ENCODE measurements at places on chromosomes 1 and 21. TPM values are rescaled to one million over a fixed set of nuclear protein-coding genes. Genes with fewer than 3 reads are reported as not detected.

CRNN gene
- not detected for total RNA-seq

DNA sequence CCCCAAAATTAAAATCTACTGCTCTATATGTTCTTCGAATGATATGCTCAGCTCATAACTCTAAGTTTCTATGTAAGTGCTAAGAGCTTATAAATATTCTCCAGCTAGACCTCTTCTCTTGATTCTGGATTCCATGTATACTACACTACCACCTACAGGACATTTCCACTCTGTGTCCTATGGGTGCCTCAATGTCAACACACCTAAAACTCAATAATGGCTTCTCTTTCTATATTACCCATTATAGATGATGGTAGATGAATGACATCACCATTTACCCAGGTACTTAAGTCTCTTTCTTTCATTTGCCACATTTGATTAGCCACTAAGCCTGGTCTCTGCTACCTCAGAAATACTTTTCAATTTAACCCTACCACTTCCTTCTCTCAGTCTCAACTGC lies 41.3 kb downstream of the TBX19 start:
- no peak overlapping the region for H3K4me3 ChIP-seq
- H3K36me3 ChIP-seq: peaks cover 23% of the 10 kb centered on the region
- H3K4me1 ChIP-seq: no peaks in the 10 kb centered on the region
- no peak overlapping the region for H3K27ac ChIP-seq

TBX19 gene
- 3.1 TPM for total RNA-seq

OR2AK2 gene
- total RNA-seq: not detected

B3GALT6 gene
- 21.4 TPM for total RNA-seq

GUCA2B gene
- total RNA-seq: not detected

GRCh38 chr1:32900956-32901822 lies at the start of gene TMEM54:
Gene TMEM54 (minus strand): TSS chr1:32901389. CDS start chr1:32901238, 151 bp downstream.
- peaks cover 41% of the 10 kb centered on the region for H3K27me3 ChIP-seq
- DNase-seq: no peak
- H3K27ac ChIP-seq: no peak within 1 kb of the TSS
- H3K36me3 ChIP-seq: peaks cover 8% of the 10 kb centered on the region
- H3K4me1 ChIP-seq: peaks cover 8% of the 10 kb centered on the region

GRCh38 chr1:84103197-84103992 lies 40.7 kb upstream of the PRKACB start:
- no peaks in the 10 kb centered on the region for H3K36me3 ChIP-seq

- H3K4me3 ChIP-seq: no peak overlapping the region
- H3K36me3 ChIP-seq: no peaks in the 10 kb centered on the region
- H3K4me1 ChIP-seq: peaks cover 39% of the 10 kb centered on the region
- no peaks in the 10 kb centered on the region for H3K27me3 ChIP-seq
- H3K27ac ChIP-seq: peak overlapping the region; percentile 65
These were observed 36.7 kb downstream of the MEF2D start for GRCh38 chr1:156463874-156464273.

DENND1B gene
- 10.5 TPM for total RNA-seq

- DNase-seq: no peak
- H3K36me3 ChIP-seq: no peaks in the 10 kb centered on the region
- peaks cover 6% of the 10 kb centered on the region for H3K27me3 ChIP-seq
- H3K27ac ChIP-seq: no peak overlapping the region
- H3K4me1 ChIP-seq: no peaks in the 10 kb centered on the region
- no peak overlapping the region for H3K4me3 ChIP-seq
These were observed 20.8 kb downstream of the GRHL3 start for GRCh38 chr1:24339996-24340395.

- H3K36me3 ChIP-seq: peaks cover 2% of the 10 kb centered on the region
- H3K4me3 ChIP-seq: no peak overlapping the region
- no peak overlapping the region for H3K27ac ChIP-seq
These were observed 11.0 kb upstream of the CDK18 start for GRCh38 chr1:205493241-205494085.

- no peak overlapping the region for H3K4me3 ChIP-seq
- no peak overlapping the region for H3K27ac ChIP-seq
- H3K4me1 ChIP-seq: peaks cover 12% of the 10 kb centered on the region
These were observed 13.2 kb upstream of the CSF1 start for GRCh38 chr1:109897259-109897955.

DNA sequence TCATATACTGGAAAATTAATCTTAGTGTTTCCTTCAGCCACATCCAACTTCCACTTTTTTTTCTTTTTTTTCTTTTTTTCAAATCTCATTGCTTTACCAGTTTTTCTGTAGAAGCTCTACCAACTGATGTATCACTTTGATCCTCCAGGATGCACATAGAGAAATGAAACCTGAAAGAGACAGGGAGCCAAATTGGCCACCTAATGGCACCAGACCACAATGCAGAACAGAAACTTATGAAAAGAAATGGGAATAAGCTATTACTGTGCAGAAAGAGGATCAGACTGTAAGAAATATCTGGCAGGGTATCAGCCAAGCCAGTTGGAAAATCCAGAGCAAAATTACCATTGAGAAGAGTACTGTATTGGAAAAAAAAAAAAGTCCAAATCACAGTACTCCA lies 1514.2 kb downstream of the MRPL39 start:
- no peaks in the 10 kb centered on the region for H3K4me1 ChIP-seq
- no peak for DNase-seq
- no peaks in the 10 kb centered on the region for H3K27me3 ChIP-seq
- no peak overlapping the region for H3K27ac ChIP-seq
- H3K4me3 ChIP-seq: no peak overlapping the region

DNA sequence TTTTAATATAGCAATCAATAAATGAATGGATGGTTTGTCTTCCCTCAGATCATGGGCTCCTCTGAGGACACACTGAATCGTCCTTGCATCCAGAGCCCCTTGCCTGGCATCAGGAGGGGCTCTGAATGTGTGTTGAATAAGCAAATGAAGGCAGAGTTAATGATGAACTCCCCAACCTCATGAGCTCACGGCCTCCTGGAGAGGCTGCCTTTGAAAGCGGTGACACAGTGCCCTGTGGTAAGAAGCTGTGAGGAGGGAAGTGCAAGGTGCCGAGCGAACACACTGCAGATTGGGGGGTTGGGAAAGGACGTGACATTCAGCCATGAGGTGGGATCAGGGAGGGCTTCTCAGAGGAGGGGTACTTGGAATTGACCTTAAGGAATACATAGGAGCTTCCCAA lies 3.2 kb upstream of the PARS2 start:
- H3K27ac ChIP-seq: no peak overlapping the region
- DNase-seq: no peak
- no peak overlapping the region for H3K4me3 ChIP-seq
- H3K27me3 ChIP-seq: no peaks in the 10 kb centered on the region

DNA sequence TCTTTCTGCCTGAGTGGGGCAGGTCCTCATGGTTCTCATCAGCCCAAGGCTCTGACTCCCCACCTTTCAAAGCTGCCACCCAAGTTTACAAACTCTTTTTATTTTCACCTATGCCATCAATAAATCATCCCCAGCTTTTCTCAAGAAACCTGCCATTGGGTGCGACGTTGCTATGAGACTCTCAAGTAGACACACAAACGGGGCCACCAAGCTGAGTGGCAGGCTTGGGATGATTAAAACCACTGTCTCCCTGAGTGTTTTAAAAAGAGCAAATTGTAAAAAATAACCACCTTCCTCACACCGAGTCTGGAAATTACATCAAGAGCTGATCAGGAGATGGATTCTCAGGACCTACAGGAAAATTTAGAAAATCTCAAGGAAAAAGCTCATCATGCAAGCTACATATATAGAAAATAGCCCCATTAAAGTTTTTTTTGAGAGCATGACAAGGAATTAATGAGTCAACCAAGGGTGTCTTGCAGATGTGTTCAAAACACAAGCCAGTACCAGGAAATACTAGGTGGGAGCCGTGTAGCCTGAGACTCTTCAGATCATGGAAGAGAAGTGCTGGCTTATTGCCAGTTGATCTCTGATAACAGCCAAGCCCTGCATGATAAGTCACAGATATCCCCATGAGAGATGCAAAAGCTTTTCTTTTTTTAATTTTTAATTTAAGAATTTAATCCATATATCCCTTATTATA lies 158.4 kb upstream of the BACE2 start:
- no peaks in the 10 kb centered on the region for H3K4me1 ChIP-seq
- no peak overlapping the region for H3K4me3 ChIP-seq
- peaks cover 26% of the 10 kb centered on the region for H3K27me3 ChIP-seq
- DNase-seq: no peak
- no peaks in the 10 kb centered on the region for H3K36me3 ChIP-seq
- H3K27ac ChIP-seq: no peak overlapping the region

GRCh38 chr1:185824106-185824505 lies 89.9 kb downstream of the HMCN1 start:
- no peak overlapping the region for H3K4me3 ChIP-seq
- H3K36me3 ChIP-seq: no peaks in the 10 kb centered on the region
- DNase-seq: no peak
- no peak overlapping the region for H3K27ac ChIP-seq
- peaks cover 9% of the 10 kb centered on the region for H3K27me3 ChIP-seq

GRCh38 chr21:32090956-32091355 lies 187.9 kb downstream of the MIS18A start:
- no peak for DNase-seq
- peaks cover 17% of the 10 kb centered on the region for H3K27me3 ChIP-seq
- H3K36me3 ChIP-seq: peaks cover 5% of the 10 kb centered on the region

GRCh38 chr1:28062806-28063205 lies 25.6 kb downstream of the EYA3 start:
- no peak overlapping the region for H3K27ac ChIP-seq
- no peaks in the 10 kb centered on the region for H3K27me3 ChIP-seq
- peaks cover 14% of the 10 kb centered on the region for H3K4me1 ChIP-seq

DNA sequence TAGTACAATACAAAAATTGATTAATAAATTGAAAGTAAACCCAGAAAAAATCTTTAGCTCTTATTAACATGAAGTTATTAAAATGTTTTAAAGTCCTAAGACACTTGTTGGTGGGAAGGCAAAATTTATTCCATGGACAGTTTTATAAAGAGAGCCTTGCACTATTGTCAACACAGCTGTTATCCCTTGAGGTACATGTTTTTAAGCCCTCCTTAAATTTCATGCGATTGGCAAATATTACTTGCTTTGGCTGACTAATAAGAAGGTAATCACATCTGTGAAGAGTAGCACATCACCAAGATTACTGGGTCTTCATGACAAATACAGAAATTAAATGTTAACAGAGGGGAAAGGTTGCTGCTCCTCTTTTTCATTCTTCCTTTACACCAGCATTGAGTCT lies 611.1 kb downstream of the BRINP3 start:
- no peaks in the 10 kb centered on the region for H3K36me3 ChIP-seq
- no peak overlapping the region for H3K27ac ChIP-seq
- no peak overlapping the region for H3K4me3 ChIP-seq
- no peaks in the 10 kb centered on the region for H3K27me3 ChIP-seq
- DNase-seq: no peak

DNA sequence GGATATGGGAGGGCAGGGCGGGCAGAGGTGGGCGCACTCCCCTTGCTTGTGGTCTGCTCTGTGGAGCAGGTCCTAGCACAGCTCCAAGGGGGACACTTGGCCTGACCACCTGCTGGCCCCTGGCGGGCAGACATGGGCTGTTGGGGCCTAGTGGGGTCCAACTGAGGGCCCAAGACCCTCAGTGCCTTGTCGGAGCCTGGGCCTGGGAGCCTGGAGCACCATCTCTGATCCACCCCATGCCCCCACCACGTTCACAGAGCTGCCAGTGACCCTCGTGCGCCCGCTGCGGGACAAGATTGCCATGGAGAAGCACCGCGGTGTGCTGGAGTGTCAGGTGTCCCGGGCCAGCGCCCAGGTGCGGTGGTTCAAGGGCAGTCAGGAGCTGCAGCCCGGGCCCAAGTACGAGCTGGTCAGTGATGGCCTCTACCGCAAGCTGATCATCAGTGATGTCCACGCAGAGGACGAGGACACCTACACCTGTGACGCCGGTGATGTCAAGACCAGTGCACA lies 70.6 kb downstream of the OBSCN start:
- no peak for DNase-seq
- H3K36me3 ChIP-seq: peaks cover 17% of the 10 kb centered on the region
- H3K27ac ChIP-seq: no peak overlapping the region

DNA sequence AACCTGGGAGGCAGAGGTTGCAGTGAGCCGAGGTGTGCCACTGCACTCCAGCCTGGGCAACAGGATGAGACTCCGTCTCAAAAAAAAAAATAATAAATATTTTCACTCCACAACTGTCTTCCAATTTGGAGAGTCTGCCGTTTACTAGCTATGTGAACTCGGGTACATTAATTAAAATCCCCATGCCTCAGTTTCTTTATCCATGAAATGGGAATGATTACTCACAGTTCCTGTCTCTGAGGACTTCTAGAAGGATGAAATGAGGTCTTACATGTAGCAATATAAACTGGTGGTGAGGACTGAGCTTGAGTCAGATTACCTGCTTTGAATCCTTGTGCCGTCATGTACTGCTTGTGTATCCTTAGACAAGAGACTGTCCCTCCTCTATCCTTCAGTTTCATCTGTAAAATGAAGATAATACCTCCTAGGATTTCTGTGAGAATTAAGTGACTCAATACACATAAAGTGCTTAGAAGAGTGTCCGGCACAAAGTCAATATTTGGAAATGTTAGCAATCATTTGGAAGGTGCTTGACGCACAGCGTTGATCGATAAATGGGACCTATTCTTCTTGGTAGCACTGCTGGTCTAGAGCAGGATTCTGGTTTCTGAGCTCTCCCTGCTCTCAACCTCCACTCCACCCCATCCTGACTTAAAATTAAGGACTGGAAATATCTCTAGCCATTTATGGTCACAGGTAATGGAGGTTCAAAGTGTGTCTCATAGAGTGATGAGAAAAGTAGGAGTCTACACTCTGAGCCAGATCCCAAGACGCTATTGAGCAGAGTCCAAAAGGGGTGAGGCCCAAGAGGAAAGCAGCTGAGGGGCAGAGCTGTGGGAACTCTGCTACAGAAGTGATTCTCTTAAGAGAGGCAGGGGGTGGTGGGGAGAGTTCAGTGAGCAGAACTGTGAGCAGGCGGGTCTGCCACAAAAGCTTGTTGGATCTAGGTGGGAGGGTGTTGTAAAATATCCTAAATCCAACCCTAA lies 11.6 kb upstream of the DDI2 start:
- peak overlapping the region; percentile 48 for H3K27ac ChIP-seq
- DNase-seq: no peak
- peaks cover 13% of the 10 kb centered on the region for H3K4me1 ChIP-seq

SUSD4 gene
- total RNA-seq: 0.66 TPM

Data from naive thymus-derived CD8-positive, alpha-beta T cell (primary cell).